Thoracic aorta endothelial cell (primary cell): ENCODE measurements at places on chromosomes 5 and 9. TPM values are rescaled to one million over a fixed set of nuclear protein-coding genes. Genes with fewer than 3 reads are reported as not detected.

The RORB gene
- not detected in 2 replicates for total RNA-seq

The APBA1 gene
- total RNA-seq = 9.4 and 12.1 TPM in 2 replicates

The SURF1 gene
- total RNA-seq = 11.3 and 21.5 TPM in 2 replicates

The NKD2 gene
- total RNA-seq = not detected in 2 replicates

The IL13 gene
- not detected in 2 replicates for total RNA-seq

The PCDHGA11 gene
- total RNA-seq = 12.5 and 13.6 TPM in 2 replicates

The VDAC1 gene
- 380 and 382 TPM in 2 replicates for total RNA-seq

The PCDHGB7 gene
- 9.4 and 9.8 TPM in 2 replicates for total RNA-seq

The ZDHHC11B gene
- total RNA-seq = under 0.01 and 0.14 TPM in 2 replicates

The SPINK6 gene
- total RNA-seq = not detected in 2 replicates

The IRX1 gene
- total RNA-seq = 0.07 TPM in 1 of 2 replicates, not detected in the other

The PCDHA1 gene
- not detected in 2 replicates for total RNA-seq

The SPATA31A3 gene
- not detected in 2 replicates for total RNA-seq

The FAM120A gene
- 166 and 193 TPM in 2 replicates for total RNA-seq

The PCAT7 gene
- 0.07 TPM in 1 of 2 replicates, not detected in the other for total RNA-seq

The SLC6A18 gene
- not detected in 2 replicates for total RNA-seq

The LCN1 gene
- total RNA-seq = not detected in 2 replicates

The IFNA2 gene
- not detected in 2 replicates for total RNA-seq

The MOB3B gene
- total RNA-seq = under 0.01 and 0.29 TPM in 2 replicates

The NR5A1 gene
- not detected in 2 replicates for total RNA-seq

The IFNA7 gene
- not detected in 2 replicates for total RNA-seq

The FRRS1L gene
- under 0.01 TPM in 2 replicates for total RNA-seq

The CSF1R gene
- total RNA-seq = not detected in 2 replicates

The OTP gene
- not detected in 2 replicates for total RNA-seq

The PCDHB5 gene
- 0.40 and 0.43 TPM in 2 replicates for total RNA-seq

The SPACA9 gene
- 2.0 TPM in 2 replicates for total RNA-seq

The QRFP gene
- total RNA-seq = not detected in 2 replicates

The IFNA13 gene
- total RNA-seq = not detected in 2 replicates

The GRIN3A gene
- total RNA-seq = not detected in 2 replicates

The SARDH gene
- total RNA-seq = 0.40 and 0.50 TPM in 2 replicates

The PCDHGA1 gene
- total RNA-seq = 0.22 and 0.40 TPM in 2 replicates

The AP3S1 gene
- 103 and 132 TPM in 2 replicates for total RNA-seq

The HAPLN1 gene
- total RNA-seq = 0.13 and 0.29 TPM in 2 replicates

The DYNC2I2 gene
- 57.2 and 67.6 TPM in 2 replicates for total RNA-seq

The ALG2 gene
- 53.1 and 56.3 TPM in 2 replicates for total RNA-seq

The SLC25A25 gene
- 13.2 and 14.0 TPM in 2 replicates for total RNA-seq

The ARL14EPL gene
- 0.07 and 0.27 TPM in 2 replicates for total RNA-seq

The SHB gene
- 18.5 and 22.2 TPM in 2 replicates for total RNA-seq

The CDH10 gene
- under 0.01 TPM in 1 of 2 replicates, not detected in the other for total RNA-seq

The DOCK2 gene
- total RNA-seq = under 0.01 and 0.07 TPM in 2 replicates

The PKD2L2 gene
- total RNA-seq = not detected in 2 replicates

The PLAC8L1 gene
- total RNA-seq = not detected in 2 replicates

The HMMR gene
- 53.1 and 75.2 TPM in 2 replicates for total RNA-seq

The CDX1 gene
- total RNA-seq = not detected in 2 replicates

The FOXD4L6 gene
- total RNA-seq = not detected in 2 replicates

The NEUROG1 gene
- total RNA-seq = not detected in 2 replicates

The ARHGEF28 gene
- 110 and 120 TPM in 2 replicates for total RNA-seq

The ZNF169 gene
- total RNA-seq = 5.6 and 8.0 TPM in 2 replicates

The NR6A1 gene
- total RNA-seq = 0.27 and 1.2 TPM in 2 replicates

The HMHB1 gene
- total RNA-seq = not detected in 2 replicates

The FBP2 gene
- not detected in 2 replicates for total RNA-seq

The SOX30 gene
- total RNA-seq = not detected in 2 replicates

The SLC4A9 gene
- total RNA-seq = not detected in 2 replicates

The CDC25C gene
- total RNA-seq = 13.0 and 19.0 TPM in 2 replicates
